Activated T-cell treated with anti-CD3 and anti-CD28 coated beads for 48 hours (primary cell): ENCODE measurements at places on chromosomes 1 and 21.

- no peak for DNase-seq
These were observed 424.4 kb upstream of the NFIA start for GRCh38 chr1:60657926-60658325.

DNA sequence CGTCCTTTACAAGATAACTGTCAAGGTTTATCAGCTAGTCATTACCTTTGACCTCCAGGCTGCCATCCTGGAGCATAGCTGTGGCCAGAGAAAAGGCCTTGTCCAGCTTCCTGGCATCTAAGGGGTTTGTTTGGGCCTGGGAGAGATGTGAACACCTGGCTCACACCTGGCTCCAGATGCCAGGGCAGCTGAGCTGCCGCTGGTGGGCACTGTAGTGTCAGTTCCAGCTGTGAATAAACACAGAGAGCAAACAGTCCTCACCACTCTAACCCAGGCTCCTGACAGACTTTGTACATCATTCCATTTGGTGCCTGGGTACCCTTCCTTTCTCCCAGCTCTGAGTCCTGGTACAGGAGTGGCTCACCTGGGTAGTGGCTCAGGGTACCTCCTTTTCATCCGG, 14.3 kb upstream of the KCNA10 start:
- DNase-seq = no peak

- DNase-seq = peak; percentile 15
These were observed 25.6 kb downstream of the SLX9 start for GRCh38 chr21:44965251-44966022.

DNA sequence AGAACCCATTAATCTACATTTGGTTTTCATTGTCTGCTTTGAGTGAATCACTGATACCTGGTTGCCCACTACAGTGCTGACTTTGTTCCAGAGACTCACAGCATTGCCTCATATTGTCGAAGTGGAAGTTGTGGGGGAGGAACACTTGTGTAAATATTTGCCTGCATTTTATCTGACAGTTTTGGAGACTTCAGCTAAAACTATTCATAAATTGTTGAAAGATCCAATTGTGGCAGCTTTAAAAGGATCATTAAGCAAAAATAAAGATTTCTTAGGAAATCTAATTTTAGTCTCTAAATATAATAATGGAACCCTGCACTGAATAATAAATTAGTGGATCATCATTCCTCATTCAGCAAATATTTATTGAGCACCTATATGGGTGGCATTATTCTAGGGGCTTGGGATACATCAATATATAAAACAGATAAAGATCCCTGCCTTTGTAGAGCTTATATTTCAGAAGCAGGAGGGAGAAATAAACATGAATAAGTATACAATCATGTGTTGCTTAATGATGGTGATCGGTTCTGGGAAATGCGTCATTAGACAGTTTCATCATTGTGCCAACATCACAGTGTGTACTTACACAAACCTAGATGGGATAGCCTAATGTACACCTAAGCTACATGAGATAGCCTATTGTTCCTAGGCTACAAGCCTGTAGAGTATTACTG, 73.5 kb downstream of the OSBPL9 start:
- DNase-seq = no peak

GRCh38 chr21:33543505-33544129, 779 bp downstream of the SON start:
- peak; percentile 76 for DNase-seq

DNA sequence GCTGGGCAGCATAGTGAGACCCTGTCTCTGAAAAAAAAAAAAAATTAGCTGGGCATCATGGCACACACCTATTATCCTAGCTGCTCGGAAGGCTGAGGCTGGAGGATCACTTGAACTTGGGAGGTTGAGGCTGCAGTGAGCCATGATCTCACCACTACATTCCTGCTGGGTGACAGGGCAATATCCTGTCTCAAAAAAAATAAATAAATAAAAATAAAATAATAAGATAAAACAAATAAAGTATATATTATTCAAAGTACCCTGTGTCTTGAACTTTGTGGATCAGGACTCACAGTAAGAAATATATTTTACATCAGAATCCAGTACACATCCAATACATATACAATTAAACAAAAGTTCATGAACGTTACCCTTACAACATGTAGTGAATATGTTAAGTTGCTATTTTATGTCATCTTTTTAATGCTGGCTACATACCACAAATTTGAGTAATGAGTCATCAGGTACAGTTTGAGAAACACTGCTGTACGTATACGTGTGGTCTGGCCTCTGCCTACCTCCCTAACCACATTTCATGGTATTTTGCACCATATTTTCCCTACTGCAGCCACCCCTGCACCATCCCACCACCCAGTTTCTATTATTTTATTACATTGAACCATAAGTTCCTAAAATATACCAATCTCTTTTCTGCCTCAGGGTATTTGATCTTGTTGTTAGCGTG, 4.4 kb downstream of the NME7 start:
- DNase-seq = no peak

DNA sequence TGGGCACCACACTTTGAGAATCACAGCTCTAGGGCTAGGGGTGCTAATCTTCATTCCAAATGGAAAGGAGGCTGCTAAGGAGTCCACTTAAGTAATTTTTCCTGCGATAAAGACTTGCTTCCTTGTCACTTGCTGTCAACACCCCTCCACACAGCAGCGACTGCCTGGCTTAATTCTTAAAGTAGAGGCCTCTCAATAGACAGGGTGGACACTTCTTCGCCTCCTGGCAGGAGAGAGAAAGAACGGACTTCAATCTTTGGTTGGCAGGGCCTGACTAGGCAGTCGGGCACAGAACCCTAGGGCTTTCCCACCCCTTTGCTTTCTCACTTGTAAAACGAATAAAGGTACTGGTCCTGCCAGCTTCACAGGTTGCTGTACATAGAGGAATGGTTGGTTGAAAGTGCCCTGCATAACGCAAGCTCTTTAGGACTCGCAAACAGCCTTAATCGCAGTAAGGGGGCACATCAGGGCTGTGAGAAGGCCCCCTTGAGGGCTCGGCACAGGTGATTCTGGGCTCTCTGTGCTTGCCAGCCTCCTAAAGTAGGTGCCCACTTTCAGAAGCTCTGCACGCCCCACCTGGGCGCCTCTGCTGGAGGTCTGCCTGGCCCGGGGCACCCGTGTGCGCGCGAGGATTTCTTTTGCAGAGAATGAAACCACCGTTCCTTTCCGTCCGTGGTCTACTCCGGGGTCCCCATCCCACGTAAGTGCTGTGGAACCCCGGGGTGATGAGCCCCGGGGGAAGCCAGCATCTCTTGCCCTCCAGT, 47.6 kb upstream of the CD34 start:
- DNase-seq = no peak

DNA sequence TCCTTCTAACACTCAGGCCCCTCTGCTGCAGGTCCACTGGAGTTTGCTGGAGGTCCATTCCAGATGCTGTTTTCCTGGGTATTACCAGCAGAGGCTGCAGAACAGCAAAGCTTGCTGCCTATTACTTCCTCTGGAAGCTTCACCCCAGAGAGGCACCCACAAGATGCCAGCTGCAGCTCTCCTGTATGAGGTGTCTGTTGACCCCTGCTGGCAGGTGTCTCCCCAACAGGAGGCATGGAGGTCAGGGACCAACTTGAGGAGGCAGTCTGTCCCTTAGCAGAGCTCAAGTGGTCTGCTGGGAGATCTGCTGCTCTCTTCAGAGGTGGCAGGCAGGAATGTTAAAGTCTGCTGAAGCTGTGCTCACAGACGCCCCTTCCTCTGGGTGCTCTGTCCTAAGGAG, 204.8 kb downstream of the FCRL5 start:
- DNase-seq = no peak

GRCh38 chr1:13809461-13810159, 109.6 kb downstream of the PRDM2 start:
- DNase-seq = peak; percentile 30
